ENCODE measurements at places on chromosomes 2 and 18.

GRCh38 chr2:189134485-189134884, 45.1 kb downstream of the COL5A2 start:
- no peak for DNase-seq

GRCh38 chr2:239958473-239958765, 66.7 kb downstream of the NDUFA10 start:
- DNase-seq = no peak

DNA sequence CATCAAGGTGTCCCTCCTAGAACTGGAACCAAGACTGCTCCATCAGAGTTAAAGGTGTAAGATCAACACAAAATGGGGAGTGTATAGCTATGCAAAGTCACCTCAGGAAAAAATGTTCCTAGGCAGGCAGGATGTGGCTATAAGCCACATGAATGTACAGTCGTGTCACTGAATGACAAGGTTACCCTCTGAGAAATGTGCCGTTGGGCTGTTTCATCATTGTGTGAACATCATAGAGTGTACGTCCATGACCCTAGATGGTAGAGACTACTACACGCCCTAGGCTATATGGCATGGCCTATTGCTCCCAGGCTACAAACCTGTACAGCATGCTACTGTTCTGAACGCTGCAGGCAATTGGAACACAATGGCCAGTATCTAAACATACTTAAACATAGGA, 24.5 kb downstream of the TYMS start:
- peak; percentile 39 for DNase-seq

DNA sequence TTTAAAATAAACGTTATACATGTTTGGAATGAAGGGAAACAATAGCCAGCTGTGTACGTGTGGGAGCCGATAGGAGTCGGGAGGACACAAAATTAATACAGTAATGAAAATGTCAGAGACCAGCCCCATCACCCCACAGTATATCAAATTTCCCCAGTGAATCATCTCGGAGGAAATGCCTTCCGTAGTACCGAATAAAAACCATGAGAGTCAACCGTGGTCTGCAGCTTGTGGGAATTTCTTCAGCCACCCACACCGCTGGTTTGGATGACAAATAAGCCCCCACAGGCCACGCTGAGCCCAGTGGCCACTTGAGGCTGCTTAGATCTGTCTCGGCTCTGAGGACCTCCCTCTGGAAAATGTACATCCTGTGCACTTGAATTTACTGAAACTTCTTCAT, 133.7 kb downstream of the COL6A3 start:
- DNase-seq = no peak

DNA sequence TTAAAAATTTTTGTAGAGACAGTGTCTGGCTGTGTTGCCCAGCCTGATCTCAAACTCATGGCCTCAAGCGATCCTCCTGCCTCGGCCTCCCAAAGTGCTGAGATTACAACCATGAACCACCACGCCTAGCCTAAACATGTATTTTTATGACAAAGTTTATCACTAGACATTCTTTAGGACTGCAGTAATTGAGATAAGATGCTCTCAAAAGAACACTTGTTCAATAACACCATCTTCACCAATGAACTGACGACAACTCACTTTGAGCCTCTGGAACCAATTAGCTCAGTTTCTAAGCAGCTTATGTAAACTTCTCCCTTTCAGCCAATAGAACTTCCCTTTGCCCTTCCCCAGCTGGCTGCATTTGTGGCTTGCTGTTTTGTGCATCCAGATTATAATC, 15.3 kb upstream of the PPP4R1 start:
- no peak for DNase-seq

DNA sequence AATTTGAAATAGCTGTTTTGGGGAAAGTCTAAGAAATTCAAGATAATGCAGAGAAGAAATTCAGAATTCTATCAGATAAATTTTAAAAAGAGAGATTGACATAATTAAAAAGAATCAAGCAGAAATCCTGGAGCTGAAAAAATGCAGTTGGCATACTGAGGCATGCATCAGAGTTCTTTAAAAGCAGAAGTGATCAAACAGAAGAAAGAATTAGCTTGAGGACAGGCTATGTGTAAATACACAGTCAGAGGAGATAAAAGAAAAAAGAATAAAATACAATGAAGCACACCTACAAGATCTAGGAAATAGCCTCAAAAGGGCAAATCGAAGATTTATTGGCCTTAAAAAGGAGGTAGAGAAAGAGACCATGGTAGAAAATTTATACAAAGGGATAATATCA, 57.1 kb downstream of the CYTIP start:
- no peak for DNase-seq

DNA sequence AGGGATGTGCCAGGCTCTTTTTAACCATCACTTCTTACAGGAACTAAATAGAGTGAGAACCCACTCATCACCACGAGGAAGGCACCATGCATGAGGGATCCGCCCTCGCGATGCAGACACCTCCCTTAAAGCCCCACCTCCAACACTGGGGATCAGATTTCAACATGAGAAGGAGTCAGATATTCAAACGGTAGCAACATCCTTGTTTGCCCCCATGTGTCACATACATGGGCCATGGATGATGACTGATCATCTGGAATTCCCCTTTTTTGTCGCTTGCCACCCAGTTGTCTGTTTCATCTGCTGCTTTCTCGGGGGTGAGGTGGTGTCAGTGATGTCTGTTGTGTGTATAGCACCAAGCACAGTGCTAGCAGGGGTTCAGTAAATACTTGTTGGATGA, 57.9 kb downstream of the NCK2 start:
- DNase-seq = peak; percentile 70

DNA sequence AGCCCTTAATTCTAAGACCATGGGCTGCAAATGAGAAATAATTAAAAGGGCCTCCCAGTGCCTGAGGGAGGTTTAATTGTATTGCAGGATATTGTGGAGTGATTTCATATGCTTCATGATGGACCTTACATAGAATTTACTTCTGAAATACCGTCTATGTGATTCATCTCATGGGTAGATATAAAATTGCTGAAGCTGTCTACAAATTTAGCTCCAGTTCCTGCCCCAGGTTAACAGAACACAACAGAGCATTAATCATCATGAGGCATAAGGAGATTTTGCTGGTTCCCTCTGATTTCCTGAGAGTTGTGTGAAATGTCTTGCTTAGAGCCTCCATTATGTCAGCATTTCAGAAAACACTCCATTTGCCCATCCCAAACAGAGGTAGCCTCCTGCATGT, 770 bp downstream of the UPP2 start:
- DNase-seq = no peak

DNA sequence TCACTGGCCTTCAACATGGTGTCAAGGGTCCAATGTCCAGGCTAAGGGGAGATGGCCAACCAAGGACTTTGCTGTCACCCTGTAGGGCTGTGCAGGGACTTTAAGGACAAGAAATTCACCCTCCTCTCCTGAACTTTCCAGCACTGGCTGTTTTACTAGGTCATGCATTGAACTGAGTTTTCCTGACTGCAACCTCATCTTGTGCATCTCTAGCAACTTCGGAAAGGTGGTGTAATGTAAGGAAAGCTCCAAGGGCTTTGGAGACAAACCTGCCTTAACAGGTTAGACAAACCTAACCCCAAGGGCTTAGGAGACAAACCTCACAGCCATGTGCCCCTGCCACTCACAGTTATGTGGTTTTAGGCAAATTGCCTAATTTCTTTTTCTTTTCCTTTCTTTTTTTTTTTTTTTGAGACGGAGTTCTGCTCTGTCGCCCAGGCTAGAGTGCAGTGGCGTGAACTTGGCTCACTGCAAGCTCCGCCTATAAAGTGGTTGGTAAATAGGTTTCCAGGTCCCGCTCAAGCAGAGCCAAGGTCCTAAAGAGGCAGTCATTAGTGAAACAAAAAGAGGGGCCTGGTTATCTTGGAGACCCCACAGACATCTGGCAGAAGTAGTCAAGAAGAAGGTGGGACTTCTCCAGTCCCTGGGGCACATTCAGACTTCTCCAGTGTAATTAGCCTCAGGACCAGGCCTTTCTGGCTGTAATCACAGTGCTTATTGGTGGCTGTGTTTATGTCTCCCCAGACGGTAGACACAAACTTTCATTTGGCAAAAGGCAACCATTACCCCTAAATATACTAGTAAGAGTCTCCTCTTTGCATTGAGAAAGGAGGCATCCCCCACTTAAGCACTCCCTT, 37.6 kb upstream of the PMAIP1 start:
- no peak for DNase-seq

- no peak for DNase-seq
Observed at GRCh38 chr2:888906-889566, 61.6 kb upstream of the SNTG2 start.

- DNase-seq = no peak
Observed at GRCh38 chr2:209563453-209563852, 139.6 kb downstream of the MAP2 start.

DNA sequence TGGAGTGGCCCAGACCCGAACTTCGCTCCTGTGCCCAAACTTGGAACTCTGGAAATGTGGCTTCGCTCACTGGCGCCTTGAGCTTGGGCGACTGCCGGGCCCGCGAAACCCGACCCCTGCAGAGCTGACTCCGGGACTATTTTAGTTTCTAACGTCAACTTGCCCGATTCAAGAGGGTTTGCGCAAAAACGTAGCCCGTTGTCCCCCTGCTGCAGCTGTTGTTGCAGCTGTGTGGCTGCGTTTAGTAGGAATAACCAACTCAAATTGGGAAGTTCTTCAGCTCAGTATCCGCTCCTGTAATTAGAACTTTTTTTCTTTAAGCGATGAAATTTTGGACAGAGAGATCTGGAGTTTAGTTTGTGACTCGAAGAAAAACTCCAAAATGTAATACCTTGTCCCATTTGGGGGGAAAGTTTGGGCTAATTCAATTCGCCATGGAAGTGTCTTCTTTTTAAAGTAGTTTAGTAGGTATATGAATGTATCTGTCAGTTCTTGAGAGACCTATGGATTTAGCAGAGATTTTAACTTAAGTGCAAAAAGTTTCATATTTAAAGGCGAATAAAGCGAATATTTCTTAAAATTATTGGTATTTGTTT, 559 bp downstream of the MYL12A start:
- DNase-seq = no peak
